ENCODE measurements at places on chromosomes 11 and 22. TPM values are rescaled to one million over a fixed set of nuclear protein-coding genes. Genes with fewer than 3 reads are reported as not detected.

MOV10L1 gene
- total RNA-seq, result 0.49 TPM

OR5AR1 gene
- not detected for total RNA-seq

GP1BB gene
- not detected for total RNA-seq

PANX3 gene
- total RNA-seq, result not detected

OR52I1 gene
- not detected for total RNA-seq

- no peak for DNase-seq
Observed at GRCh38 chr22:46192210-46192993, 42.1 kb downstream of the PPARA start.

- DNase-seq, result no peak
Observed at GRCh38 chr22:47071807-47072641, 309.6 kb downstream of the TBC1D22A start.

DNA sequence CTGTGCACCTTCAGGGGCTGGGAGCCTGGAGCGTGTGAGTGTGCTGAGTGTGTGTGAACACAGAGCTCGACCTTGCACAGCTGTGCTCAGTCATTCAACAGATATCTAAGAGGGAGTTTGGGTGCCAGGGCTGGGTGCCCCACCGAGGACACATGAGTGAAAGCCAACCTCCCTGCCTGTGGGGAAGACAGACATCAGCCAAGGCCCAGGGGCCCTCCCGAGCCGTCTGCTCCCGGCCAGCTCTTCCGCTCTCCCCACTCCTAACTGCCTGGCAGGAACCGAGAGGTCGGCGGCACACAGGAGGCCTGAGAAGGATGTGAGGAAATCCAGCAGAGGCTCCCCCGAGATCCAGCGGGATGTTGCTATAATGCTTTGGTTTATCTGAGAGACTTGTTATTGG is 32.0 kb downstream of the CERK start:
- DNase-seq, result no peak

GRCh38 chr11:126978911-126979310 is 21.7 kb downstream of the KIRREL3 start:
- no peak for DNase-seq

- DNase-seq, result no peak
Observed at GRCh38 chr11:118058311-118059245, 18.3 kb upstream of the TMPRSS4 start.

DNA sequence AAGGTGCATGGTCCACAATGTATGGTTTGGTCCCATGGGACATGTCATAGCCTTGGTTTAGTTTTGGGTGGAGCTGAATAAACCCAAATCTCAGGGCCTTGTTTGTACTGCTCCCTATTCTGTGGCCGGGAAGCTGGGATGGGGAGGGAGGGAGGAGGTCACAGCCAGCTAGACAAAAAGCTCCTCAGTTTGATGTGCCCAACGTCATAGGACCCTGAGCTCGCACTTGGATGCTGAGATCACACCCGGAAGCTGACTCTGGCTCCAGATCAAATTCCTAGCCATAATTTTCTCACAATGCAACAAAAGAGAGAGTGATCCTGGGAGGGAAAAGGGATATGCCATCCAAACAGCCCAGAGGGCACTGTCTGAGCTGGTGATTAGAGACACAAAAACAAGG is 1.5 kb downstream of the HSPB2 start:
- DNase-seq, result no peak

- DNase-seq, result no peak
Observed at GRCh38 chr11:75543806-75544205, 18.1 kb upstream of the GDPD5 start.

DNA sequence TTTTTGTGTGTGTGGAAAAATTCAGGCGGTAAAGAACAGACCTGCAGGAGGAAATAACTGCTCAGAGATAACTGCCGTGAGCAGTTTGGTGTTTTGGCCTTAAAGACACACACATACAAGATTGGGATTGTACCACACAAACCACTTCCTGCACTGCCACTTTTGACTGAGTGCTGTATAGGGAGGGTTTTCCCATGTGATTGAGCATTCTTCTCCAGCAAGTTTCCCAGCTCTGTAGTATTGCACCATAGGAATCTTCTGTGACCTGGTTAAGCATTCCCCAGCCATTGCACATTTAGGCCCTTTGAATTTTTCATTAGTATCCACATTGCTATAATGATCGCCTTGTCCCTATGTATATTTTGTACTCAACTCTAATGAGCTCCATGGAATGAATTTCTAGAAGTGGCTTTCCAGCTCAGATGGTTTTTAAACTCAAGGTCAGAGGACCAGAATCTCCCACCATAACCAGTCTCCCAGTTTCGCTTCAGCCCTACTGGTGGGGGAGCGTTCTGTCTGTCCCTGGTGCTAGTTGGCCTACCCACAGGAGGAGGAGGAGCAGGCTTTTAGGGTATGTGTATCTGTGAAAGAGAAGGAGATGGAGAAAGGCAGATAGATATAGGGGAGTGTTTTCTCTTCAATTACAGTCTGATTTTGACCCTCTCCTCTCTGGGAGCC is 9.3 kb downstream of the CD82 start:
- no peak for DNase-seq

GRCh38 chr11:27968461-27968860 is 139.5 kb downstream of the KIF18A start:
- no peak for DNase-seq

DNA sequence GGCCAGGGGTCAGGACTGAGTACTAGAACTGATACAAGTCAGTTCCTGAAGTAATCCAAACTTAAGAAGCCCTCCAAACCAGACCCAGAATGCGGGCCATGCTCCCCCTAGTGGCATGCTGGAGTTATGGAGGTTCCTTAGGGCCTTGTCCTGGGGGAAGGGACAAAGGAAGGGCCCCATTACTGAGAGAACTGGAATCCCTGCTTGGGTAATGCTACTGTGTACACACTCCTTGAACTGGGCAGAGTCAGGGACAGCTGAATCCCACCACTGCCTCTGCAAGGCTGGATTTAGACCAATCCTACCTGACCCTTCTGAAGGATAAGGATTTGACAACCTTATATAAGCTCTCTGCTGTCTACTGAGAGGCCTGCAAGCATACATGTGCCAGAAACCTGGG is 97.3 kb upstream of the AKIP1 start:
- peak; percentile 66 for DNase-seq

- no peak for DNase-seq
Observed at GRCh38 chr22:48887394-48888332, 940.0 kb downstream of the BRD1 start.

DNA sequence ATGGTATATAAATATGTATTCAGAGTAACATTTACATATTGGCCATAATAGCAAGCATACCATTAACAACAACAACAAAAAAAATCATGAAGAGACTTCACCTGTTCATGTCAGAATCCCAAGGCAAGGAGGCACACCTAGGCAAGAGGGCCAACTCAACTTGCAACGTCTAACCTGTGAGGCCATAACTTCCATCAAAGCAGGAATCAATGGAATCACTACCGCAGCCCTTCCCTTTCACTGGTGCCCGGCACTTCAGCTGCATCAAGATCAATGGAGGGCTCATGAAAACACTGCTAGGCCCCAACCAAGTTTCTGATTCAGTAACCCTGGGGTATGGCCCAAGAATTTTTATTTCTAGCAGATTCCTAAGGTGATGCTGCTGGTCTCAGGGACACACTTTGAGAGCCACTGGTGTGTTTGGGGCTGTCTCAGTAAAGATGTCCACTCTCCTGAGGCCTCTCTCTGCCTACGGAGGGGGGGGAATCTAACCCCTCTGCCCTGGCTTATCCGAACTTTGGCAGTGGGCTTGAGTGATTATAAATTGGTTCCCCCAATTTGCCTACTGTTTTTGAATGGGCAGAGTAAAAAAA is 8.0 kb downstream of the ZFTA start:
- no peak for DNase-seq

DNA sequence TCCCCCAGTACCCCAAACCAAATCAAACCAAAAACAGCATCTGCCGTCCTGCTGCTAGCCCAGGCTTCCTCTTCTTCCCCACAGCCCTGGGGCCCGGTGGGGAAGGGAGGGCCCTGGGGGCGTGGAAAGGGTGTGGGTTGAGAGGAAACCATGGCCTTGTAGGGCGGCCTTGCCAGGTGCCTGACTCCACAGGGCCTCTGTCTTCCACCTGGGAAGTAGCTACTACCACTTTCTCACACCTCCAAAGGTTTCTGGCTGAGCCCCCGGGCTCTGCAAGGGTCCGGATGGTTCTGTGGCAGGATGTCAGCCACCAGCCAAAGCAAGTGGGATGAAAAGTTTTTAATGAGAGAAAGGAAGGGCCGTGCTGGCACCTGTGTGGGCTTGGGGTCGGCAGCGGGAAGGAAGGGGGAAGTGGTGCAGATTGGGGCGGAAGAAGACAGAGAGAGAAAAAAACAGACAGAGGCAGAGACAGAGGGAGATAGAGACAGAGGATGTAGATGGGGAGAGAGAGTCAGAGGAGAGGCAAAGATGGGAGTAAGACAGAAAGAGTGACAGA is 10.5 kb downstream of the TPST2 start:
- DNase-seq, result no peak
